ENCODE measurements at places on chromosomes 1 and 21.
A peak's percentile ranks its signal among the peaks of the same experiment; 100 is the strongest.

DNA sequence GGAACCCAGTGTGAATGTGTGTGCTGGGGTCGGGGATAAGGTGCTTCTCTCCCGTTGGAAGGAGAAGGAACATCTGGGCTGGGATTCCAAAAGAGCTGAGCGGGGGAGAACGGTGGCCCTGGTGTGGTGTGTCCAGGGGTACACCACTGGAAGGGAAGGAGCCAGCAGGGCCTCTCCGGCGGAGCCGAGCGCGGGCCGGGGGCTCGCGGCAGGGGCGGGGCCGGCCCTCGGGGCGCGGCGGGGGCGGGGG is 231 bp upstream of the RPS6KA1 start:
- no peak for DNase-seq

GRCh38 chr1:28983509-28984310 is 69.3 kb downstream of the EPB41 start:
- no peak for DNase-seq

- peak; percentile 12 for DNase-seq
These were observed 53.1 kb downstream of the DOP1B start for GRCh38 chr21:36209626-36210171.

DNA sequence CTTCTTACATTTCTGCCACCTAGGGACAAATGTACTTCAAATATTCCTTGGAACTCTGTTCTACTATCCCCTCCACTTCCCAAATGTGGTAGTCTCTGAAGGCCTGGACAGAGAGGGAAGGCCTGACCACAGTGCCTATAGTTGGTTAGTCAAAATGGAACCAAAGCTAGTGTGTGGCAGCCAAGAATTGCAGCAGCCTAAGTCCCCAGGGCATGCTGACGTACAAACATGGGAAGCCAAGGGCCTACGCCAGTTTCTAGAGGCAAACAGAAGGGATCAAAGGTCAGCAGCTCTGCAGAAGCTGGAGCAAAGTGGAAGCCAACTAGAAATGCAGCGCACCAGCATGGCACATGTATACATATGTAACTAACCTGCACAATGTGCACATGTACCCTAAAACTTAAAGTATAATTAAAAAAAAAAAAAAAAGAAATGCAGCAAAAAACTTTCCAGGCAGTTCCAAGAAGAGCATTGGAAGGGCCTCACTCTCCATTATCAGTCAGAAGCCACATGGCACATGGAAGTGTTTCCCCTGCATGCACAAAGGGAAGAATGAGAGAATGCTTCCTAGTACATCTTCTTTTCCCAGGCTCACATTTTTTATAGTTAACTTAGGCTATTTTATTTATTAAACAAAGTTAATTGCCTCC is 39.4 kb upstream of the GADD45A start:
- no peak for DNase-seq

DNA sequence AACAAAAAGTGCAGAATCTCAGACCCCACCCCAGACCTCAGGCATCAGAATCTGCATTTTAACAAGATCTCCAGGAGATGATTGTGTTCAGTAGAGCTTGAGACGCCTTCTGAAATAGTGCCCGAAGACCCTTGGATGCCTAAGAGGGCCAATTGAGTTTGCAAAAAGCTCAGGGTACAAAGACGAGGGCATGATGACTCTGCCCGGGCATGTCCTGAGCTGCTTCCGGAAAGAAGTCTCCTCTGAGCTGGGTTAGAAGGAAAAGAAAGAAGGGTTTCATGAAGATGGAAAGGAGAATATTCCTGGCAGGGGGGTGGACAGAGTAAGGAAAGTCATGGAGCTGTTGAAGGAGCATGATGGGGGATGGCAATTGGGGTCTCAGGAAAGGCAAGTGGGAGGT is 246.1 kb upstream of the TMEM51 start:
- no peak for DNase-seq

Measured in stimulated activated CD8-positive, alpha-beta memory T cell treated with anti-CD3 and anti-CD28 coated beads, Interleukin-4, amount 100 ng/mL, for 24 hours (primary cell).